ENCODE measurements at places on chromosomes 4 and X.

DNA sequence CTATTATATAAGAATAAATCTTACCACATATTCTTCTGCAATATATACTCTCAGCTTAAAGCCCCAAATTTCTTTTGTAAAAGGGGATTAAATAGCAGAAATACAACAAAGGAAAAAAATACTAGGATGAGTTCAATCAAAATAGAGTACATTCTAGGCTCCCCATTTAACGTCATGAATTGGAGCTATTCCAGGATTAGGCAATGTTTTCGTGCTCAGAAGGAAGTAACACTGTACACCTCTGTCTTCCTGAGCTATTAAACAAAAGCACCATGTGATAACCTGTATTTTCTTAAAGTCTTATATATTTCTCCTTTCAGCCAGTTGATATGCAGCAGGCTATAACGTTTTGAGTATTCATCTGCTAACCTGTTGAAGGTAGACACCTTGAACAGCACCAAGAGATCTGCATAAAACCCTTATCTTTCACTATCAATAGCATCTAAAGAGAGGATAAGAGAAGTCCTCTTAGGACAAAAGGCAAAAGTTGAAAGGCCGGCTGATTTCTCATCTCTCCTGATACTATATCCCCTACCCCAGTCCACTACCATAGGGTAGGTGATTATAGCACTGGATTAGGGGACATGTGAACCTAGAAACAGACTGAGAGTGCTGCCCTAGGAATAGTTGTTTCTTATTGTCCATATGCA is 31.5 kb downstream of the TEC start:
- DNase-seq = no peak

DNA sequence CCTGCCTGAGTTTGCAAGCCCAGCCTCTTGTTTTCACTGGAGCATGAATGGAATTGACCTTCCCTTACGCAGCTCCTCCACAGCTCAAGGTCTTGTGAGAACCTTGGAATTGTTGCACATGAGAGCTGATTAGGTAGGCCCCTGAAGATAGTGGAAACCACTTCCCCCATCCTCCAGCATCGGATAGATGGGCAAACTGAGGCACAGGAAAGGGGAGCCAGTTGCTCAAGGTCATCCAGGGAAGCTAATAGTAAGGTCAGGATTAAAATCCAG is 27.2 kb downstream of the PJA1 start:
- no peak for DNase-seq

- DNase-seq = no peak
These were observed 53.4 kb upstream of the TRPC3 start for GRCh38 chr4:122005064-122005755.

DNA sequence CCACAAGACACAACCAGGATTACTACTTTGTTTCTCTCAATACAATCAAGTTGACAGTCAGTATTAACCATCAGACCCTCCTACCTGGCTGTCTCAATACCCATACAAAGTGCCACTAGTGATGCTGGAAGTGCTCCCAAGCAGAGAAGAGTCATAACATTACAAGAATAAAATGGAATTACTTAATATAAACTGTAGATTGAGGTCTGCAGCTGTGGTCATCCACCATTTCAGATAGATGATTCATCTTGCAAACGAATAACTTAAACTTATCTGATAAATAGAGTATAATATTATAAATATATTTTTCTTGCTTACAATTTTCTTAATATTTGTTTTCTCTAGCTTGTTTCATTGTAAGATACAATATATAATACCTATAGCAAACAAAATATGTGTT is 1034.2 kb upstream of the PCDH10 start:
- DNase-seq = no peak

DNA sequence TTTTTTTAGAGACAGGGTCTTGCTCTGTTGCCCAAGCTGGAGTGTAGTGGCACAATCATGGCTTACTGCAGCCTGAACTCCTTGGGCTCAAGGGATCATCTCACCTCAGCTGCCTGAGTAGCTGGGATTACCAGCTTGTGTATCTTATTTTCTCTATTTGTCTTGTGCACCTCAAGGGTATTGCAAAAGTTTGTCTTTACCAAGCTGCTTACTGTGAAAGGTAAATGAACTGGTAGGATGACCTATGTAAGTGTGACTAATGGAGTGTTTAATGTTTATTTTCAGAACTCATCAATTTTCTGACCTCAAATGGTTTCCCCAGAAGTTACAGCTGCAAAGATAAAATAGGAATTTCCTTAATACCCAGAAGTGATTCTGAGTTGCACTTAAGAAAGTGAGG is 5.3 kb upstream of the FGA start:
- no peak for DNase-seq

DNA sequence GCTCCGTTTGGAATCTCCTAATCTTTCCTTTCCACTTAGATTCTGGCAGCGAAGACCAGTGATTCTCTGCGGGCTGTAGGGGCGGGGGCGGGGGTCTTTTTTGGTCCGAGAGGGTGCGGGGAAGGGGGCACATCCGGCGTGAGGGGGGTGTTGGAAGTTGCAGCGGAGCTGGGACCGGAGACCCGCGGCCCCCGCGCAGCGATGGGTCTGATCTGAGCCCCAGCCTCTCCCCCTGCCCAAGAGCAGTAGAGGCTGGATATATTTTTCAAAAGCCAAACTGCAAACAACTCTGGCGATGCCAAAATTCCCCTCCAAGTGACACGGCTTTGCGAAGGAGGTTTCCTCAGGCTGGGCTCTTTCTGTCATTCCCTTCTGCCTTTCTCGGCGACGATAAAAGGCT is 355 bp downstream of the GRID2 start:
- no peak for DNase-seq
